ENCODE measurements at places on chromosomes 1 and 21.

GRCh38 chr1:59541891-59542290 lies 245.0 kb downstream of the FGGY start:
- DNase-seq: no peak
- no peak overlapping the region for H3K4me3 ChIP-seq
- no peak overlapping the region for H3K27ac ChIP-seq

GRCh38 chr1:28296401-28297261 lies 32.2 kb upstream of the MED18 start:
- H3K4me1 ChIP-seq: no peaks in the 10 kb centered on the region
- no peaks in the 10 kb centered on the region for H3K36me3 ChIP-seq
- no peak for DNase-seq
- H3K4me3 ChIP-seq: no peak overlapping the region
- H3K27ac ChIP-seq: no peak overlapping the region

GRCh38 chr21:43809346-43809799 lies 20.0 kb downstream of the RRP1 start:
- H3K4me1 ChIP-seq: peaks cover 13% of the 10 kb centered on the region
- DNase-seq: no peak
- H3K4me3 ChIP-seq: no peak overlapping the region
- peaks cover 7% of the 10 kb centered on the region for H3K36me3 ChIP-seq

DNA sequence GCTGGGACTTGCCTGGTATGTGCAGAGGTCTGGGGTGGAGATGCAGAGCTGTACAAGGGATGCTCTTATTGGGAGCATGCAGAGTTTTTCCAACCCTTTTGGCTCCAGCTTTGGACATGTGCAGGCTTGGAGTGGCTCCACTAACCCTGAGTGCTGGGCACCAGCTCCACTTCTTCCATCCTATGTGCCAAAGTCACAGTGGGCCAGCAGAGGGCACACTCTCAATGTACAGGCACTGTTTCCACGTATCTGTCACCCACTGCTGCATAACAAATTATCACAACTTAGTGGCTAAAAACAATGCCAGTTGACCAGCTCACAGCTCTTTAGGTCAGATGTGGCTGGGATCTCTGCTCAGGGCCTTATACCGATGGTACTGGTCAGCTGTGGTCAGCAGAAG lies 631.8 kb downstream of the AJAP1 start:
- DNase-seq: peak; percentile 22
- H3K4me3 ChIP-seq: no peak overlapping the region
- no peak overlapping the region for H3K27ac ChIP-seq
- no peaks in the 10 kb centered on the region for H3K36me3 ChIP-seq
- peaks cover 10% of the 10 kb centered on the region for H3K27me3 ChIP-seq

- H3K27ac ChIP-seq: no peak overlapping the region
- H3K4me3 ChIP-seq: no peak overlapping the region
- no peaks in the 10 kb centered on the region for H3K27me3 ChIP-seq
- no peaks in the 10 kb centered on the region for H3K4me1 ChIP-seq
Observed at GRCh38 chr1:208581209-208581608, 337.0 kb upstream of the PLXNA2 start.

- H3K27ac ChIP-seq: peak overlapping the region; percentile 97
- H3K4me3 ChIP-seq: peak overlapping the region; percentile 33
- peaks cover 56% of the 10 kb centered on the region for H3K4me1 ChIP-seq
Observed at GRCh38 chr1:91699339-91699974, 186.5 kb downstream of the TGFBR3 start.

GRCh38 chr1:215625949-215626348 lies 58.8 kb downstream of the KCTD3 start:
- H3K36me3 ChIP-seq: no peaks in the 10 kb centered on the region
- no peak overlapping the region for H3K27ac ChIP-seq
- no peaks in the 10 kb centered on the region for H3K4me1 ChIP-seq
- H3K27me3 ChIP-seq: no peaks in the 10 kb centered on the region
- DNase-seq: no peak

GRCh38 chr1:209926045-209926444 lies 12.0 kb upstream of the SYT14 start:
- H3K27ac ChIP-seq: no peak overlapping the region
- no peak overlapping the region for H3K4me3 ChIP-seq
- H3K36me3 ChIP-seq: peaks cover 1% of the 10 kb centered on the region
- DNase-seq: no peak
- no peaks in the 10 kb centered on the region for H3K4me1 ChIP-seq
- peaks cover 48% of the 10 kb centered on the region for H3K27me3 ChIP-seq

DNA sequence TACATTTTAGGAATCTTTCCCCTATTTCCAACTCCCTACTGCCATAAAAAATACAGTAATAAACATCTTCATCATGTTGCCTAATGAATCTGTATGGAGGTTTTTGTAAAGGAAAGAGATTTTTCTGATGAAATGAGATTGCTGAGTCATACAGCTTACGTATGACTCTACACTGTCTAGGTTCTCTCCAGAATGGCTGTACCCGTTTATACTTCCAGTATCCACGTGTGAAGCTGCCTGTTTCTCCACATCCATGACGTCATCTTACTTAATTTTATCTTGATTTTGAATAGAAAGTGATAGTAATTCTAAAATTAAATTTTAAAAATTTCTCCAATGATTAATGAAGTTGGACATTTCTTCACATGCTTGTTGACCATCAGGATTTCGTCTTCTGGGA lies 103.7 kb downstream of the COQ8A start:
- no peaks in the 10 kb centered on the region for H3K4me1 ChIP-seq
- H3K4me3 ChIP-seq: no peak overlapping the region
- H3K36me3 ChIP-seq: no peaks in the 10 kb centered on the region
- peaks cover 69% of the 10 kb centered on the region for H3K27me3 ChIP-seq
- DNase-seq: no peak

GRCh38 chr1:156599811-156600210 lies 1.5 kb downstream of the GPATCH4 start:
- peaks cover 32% of the 10 kb centered on the region for H3K4me1 ChIP-seq
- H3K4me3 ChIP-seq: no peak overlapping the region
- peaks cover 25% of the 10 kb centered on the region for H3K36me3 ChIP-seq

DNA sequence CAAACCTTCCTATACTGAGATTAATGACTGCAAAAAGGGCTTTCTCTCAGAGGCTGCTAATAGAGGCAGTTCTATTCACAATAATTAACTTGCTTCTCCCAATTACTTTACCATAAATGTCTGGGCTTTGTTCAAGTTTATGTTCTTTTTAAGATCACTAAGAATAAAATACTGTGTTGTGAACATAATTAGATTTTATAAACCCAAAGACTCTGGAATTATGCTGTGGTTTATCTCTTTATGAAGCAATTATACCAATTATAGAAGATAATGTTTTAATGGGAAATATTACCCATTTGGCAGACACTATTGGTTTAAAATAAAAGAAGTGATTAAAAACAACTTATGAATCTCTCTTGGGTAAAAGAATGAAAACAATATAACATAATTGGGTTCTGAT lies 43.5 kb upstream of the IL12RB2 start:
- H3K4me1 ChIP-seq: peaks cover 17% of the 10 kb centered on the region
- no peak overlapping the region for H3K27ac ChIP-seq

GRCh38 chr1:81731989-81732388 lies 68.7 kb upstream of the ADGRL2 start:
- no peaks in the 10 kb centered on the region for H3K27me3 ChIP-seq
- no peak overlapping the region for H3K27ac ChIP-seq
- H3K36me3 ChIP-seq: no peaks in the 10 kb centered on the region
- no peak overlapping the region for H3K4me3 ChIP-seq
- no peaks in the 10 kb centered on the region for H3K4me1 ChIP-seq

DNA sequence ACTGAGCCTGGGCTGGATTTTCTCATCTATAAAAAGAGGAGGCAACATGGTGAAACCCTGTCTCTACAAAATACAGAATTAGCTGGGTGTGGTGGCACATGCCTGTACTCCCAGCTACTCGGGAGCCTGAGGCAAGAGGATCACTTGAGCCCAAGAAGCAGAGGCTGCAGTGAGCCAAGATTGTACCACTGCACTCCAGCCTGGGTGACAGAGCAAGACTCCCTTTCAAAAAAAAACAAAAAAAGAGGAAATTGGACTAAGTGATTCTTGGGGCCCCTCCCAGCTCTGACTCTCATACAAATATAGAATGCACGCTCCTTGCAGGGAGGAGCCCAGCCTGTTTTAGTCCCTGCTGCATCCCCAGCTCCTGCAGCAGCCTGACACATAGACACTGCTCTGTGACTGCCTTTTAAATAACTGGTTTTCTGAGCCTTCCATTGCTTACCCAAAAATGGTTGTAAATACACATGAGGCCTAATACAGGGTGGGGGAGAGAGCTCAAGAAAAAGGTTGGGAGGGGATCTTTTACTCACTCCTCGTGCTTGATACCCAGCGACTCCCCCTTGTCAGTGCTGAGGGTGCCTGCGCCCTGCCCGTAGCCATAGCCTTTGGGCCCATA lies 17.2 kb downstream of the CSRP1 start:
- H3K4me3 ChIP-seq: no peak overlapping the region
- no peaks in the 10 kb centered on the region for H3K27me3 ChIP-seq
- H3K4me1 ChIP-seq: no peaks in the 10 kb centered on the region

- no peaks in the 10 kb centered on the region for H3K4me1 ChIP-seq
- H3K36me3 ChIP-seq: no peaks in the 10 kb centered on the region
- H3K4me3 ChIP-seq: no peak overlapping the region
- H3K27me3 ChIP-seq: peaks cover 32% of the 10 kb centered on the region
Observed at GRCh38 chr1:115300087-115300876, 37.8 kb downstream of the NGF start.

DNA sequence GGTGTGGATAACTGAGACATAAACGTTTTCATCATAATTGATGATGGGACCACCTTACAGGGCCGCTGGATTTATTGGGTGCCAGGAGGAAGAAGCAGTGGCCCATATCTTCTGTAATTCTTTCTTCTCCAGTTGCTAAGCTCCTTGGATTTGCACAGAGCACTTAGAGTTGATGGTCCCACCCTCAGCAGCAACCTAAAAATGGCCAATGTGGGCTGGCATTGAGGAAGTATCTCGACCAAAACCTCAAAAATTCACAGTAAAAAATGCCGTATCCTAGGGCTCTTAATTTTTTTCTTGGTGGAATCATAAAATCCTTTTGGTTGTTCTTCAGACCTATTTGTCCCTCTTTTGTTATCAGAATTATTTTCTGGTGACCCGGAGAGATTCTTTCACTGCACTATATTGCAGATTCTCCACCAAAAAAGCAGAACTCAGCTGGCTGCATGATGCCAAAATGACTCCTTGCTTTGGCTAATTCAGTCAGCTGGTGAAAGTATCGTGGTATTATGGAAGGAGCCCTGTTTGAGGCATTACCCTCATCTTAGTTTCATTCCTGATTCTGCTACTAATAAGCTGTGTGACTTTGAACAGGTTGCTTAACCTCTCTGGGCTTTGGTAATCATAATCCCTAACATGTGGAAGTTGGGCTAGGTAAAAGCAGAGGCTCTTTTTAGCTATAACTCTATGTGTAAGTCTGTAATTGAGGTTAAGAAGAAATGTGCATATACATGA lies 27.6 kb downstream of the KIRREL1 start:
- H3K27me3 ChIP-seq: peaks cover 56% of the 10 kb centered on the region
- H3K27ac ChIP-seq: no peak overlapping the region
- H3K36me3 ChIP-seq: no peaks in the 10 kb centered on the region
- no peak overlapping the region for H3K4me3 ChIP-seq
- no peak for DNase-seq
- no peaks in the 10 kb centered on the region for H3K4me1 ChIP-seq

DNA sequence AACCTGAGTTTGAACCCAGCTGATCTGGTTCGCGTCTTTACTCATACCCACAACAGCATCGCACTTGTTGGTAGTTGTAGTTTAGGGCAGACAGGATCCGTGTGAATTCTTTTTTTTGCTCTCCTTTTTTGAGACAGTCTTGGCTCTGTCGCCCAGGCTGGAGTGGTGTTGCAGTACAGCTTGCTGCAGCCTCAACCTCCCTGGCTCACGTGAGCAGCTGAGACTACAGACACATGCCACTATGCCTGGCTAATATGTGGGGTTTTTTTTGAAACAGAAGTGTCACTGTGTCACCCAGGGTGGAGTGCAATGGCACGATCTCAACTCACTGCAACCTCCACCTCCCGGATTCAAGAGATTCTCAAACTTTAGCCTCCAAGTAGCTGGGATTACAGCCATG lies 7.9 kb downstream of the TAF13 start:
- H3K27ac ChIP-seq: no peak overlapping the region
- peaks cover 33% of the 10 kb centered on the region for H3K36me3 ChIP-seq
- DNase-seq: no peak
- H3K4me3 ChIP-seq: no peak overlapping the region

DNA sequence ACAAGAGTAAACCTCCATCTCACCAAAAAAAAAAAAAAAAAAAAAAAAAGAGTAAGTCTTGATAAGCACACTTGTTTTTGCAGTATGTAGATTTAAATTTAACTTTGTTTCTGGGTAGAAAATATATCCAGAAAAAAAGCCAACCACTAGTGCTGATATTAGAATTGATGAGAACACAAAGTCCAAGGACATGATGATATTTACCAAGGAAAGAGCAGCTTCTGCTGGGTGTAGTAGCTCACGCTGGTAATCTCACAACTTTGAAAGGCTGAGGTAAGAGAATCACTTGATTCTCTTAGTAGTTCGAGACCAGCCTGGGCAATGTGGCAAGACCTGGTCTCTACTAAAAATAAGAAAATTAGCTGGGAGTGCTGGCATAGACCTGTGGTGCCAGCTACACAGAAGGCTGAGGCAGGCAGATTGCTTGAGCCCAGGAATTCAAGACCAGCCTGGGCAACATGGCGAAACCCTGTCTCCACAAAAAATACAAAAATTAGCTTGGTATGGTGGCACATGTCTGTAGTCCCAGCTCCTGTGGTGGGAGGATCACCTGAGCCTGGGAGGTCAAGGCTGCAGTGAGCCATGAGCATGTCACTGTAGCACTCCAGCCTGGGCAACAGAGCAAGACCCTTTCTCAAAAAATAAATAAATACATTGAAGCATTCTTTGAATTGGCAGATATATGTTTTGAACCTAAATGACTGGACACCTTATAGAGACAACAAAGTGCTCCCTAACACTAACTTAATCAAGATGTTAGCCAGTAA lies 63.6 kb upstream of the CACYBP start:
- peaks cover 14% of the 10 kb centered on the region for H3K36me3 ChIP-seq
- peaks cover 18% of the 10 kb centered on the region for H3K4me1 ChIP-seq
- H3K4me3 ChIP-seq: no peak overlapping the region
- no peak overlapping the region for H3K27ac ChIP-seq

GRCh38 chr1:153945131-153945794 lies 1.3 kb downstream of the DENND4B start:
- peak; percentile 83 for DNase-seq

- H3K27ac ChIP-seq: no peak overlapping the region
- H3K36me3 ChIP-seq: no peaks in the 10 kb centered on the region
- no peak for DNase-seq
- H3K4me3 ChIP-seq: no peak overlapping the region
Observed at GRCh38 chr1:4227986-4228385, 327.9 kb upstream of the C1orf174 start.
